ENCODE measurements at places on chromosomes 7 and 10.

- no peak for DNase-seq
These were observed 372.2 kb upstream of the NRG3 start for GRCh38 chr10:81502677-81503359.

GRCh38 chr10:3963191-3963673, 178.2 kb upstream of the KLF6 start:
- no peak for DNase-seq

DNA sequence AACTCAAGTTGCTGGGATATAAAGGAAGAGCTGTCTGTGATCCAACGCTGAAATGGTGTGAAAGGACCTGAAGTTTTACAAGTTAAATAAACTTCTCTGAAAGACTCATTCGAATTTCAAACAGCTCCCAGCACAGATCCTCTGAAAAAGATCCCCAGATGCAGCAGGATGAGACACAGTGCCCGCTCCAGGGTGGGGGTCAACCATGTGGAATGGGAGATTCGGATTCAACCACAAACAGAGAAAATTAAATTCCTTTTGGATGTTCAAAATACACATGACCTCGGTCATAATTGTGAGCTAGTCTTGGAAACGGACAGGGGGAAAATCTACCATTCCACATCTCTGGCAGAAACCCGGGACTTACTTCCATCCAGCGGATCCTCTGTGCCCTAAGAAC, 119.6 kb downstream of the PRKAG2 start:
- DNase-seq, result peak; percentile 35

DNA sequence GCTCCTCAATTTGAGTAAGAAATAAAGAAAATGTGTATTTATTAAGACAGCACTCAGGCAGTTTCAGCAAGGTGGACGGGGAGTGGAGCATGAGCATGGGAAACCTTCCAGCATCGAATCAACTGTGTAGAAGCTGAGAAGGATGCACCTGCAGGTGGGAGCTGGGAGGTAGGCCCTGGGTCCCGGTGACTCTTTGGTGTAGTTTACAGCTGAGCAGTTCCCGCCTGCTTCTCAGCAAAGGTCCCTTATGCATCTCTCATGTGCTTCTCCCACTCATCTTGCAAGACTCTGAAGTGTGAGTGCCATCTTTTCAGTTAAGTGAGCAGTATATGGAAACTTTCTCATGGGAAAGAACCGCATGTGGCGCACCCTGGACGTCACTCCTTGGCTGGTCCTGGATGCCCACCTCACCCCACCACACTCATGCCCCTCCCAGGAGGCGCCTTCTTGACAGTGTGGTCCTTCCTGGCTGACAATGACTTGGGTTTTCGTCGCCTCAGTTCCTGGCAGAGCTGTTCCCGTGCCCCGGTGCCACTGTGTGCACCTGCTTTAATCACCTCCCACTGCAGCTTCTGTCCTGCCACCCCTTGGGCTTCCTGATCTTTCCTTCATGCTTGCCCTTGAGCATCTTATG, 19.8 kb upstream of the PURB start:
- DNase-seq, result no peak

DNA sequence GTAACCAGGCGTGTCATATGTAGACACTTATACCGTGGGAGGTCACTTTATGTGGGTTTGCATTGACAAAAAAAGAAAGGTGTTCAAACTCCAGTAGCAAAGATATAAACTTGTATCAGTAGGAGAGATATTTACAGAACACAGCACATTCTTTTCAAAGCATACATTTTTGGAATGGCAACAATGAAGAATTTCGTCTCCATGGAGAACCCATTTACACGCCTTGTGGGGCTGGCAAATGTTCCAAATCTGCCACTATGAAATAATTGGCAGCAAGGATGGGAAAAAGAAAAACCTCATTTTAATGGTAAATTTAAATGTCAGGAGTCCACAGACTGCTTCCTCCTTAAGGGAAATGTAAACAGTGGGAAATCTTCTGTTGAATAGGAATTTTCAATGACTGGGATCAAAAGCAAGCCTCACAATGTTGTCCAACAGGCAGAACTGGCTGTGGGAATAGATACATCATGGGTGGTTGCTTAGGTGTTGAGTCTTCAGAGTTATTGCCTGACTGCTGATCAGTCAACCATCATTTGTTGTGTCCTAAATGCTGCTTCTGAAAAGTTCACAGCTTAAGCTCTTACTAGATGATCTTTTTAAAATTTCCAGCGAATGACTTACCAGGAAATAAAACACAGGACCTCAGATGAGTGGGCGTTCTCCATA, 256.6 kb upstream of the SEMA3C start:
- DNase-seq, result no peak

DNA sequence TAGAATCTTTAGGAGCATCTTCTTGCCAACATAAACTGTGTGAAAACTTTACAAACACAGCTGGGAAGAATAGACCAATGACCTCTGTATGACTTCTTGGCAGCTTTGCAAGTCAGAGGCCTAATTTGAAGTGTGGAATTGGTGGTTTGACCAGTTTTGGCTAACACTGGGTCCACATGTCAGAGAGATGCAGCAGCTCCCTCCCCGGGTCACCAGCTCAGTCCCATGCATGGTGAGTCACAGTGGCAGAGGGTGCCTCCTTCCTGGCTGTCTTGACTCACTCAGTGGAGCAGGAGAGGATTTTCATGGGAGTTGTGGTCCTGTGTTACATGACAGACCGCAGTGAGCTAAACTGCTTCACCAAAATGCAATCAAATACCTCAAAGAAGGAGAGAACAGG, 8.2 kb upstream of the STARD3NL start:
- peak; percentile 94 for DNase-seq

GRCh38 chr7:82021036-82021435, 251.2 kb upstream of the HGF start:
- no peak for DNase-seq

GRCh38 chr10:120426306-120426705, 30.7 kb upstream of the PLPP4 start:
- DNase-seq, result no peak

DNA sequence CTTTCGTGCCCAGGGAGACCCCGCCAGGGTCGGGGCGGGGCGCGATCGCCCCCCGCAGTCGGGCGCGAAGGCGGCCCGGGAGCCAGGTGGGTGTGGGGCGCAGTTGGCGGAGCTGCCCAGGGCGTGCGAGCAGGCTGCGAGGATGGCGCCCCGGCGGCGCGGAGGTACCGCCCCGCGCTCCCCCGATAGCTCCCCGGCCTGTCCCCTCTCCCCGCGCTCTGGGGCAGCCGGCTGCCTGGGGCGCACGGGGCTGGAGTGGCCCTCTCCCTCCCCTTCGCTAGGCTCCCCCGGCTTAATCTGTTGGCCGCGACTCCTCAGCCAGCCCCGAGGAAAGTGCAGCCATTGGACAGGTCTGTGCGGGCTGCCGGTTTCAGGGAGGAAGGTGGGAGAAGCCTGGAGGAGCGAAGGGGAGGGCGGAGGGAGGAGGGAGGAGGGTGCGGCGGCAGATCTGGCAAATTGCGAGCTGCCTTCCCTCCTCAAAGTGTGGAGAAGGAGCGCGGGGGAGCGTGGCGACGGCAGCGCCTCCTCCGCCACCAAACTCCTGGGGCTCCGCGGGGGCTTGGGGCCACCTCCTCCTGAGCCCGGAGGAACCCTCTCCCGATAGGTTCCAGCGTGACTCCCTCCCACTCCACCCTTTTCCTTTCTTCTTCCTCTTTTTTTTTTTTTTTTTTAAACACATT, 361 bp upstream of the PLXDC2 start:
- peak; percentile 24 for DNase-seq

- no peak for DNase-seq
These were observed 77.2 kb downstream of the KIAA1549 start for GRCh38 chr7:138903859-138904435.

GRCh38 chr10:24866604-24867583, 85.5 kb downstream of the PRTFDC1 start:
- DNase-seq, result peak; percentile 76

GRCh38 chr7:80770675-80771081, 132.2 kb downstream of the CD36 start:
- DNase-seq, result no peak

GRCh38 chr10:48806342-48806741, 121.7 kb downstream of the WDFY4 start:
- no peak for DNase-seq

GRCh38 chr7:154744256-154744860, 258.6 kb downstream of the PAXIP1 start:
- DNase-seq, result no peak

GRCh38 chr7:1151653-1152425, 8.2 kb downstream of the ZFAND2A start:
- DNase-seq, result no peak

DNA sequence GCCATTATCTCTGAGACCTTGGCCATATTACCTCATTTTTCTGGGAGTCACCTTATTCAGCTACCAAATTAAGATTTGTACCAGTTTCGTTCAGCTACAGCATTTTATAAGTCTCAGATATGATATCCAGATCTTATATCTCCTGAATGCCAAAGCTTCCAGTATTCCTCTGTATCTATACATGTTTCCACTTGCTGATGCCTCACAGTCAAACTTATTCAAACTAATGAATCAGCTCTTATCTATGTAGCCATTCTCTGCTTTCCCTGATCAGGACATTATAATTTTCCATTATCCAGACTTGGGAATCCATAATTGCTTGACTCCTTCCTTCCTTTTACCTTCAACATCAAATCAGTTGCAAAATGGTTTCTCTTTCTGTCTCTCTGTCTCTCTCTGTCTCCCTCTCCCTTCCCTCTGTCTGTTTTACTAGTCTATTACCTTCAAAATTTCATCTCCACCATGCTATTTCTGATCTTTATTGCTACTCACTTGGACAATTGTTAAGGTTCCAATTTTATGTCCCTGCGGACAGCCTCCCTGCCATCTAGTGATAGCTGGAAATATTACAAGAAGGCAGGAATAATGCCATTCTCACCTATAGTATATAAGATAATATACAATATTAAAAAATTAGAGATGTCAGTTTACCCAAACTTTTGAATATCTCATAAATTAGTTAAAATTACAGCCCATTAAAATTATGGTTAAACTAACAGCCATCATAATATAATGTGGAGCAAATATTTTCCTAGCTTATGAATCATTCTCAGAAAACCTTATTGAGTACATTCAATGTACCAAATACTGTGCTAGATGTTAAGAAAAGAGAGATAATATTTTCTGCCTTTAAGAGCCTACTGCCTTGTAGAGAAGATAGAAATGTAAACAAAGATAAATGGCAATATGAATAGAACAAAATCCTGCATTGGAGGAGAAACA, 89.8 kb downstream of the PCLO start:
- peak; percentile 22 for DNase-seq

DNA sequence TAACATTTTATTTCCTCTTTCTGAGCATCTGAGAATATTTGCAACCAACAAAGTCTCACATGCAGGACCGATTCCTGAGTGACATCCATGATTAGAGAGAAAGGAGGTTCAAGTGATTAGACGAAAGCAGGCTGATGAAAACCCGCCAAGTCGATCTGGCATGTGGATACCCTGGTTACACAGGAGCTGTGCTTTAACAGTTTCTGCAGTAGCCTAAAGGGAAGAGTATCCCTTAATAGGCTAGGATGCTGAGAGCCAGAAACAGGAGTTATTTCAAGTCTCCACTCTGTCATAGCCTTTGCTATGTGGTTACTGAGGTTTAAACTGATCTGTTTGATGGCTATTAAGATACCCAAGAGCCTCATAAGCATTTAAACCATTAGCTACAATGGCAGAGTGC, 82.5 kb downstream of the PRKCQ start:
- no peak for DNase-seq

- DNase-seq, result peak; percentile 69
These were observed at the start of gene PALD1 for GRCh38 chr10:70478191-70479164. PALD1 (plus strand) TSS chr10:70478767; CDS start chr10:70525952, 47,185 bp downstream.

DNA sequence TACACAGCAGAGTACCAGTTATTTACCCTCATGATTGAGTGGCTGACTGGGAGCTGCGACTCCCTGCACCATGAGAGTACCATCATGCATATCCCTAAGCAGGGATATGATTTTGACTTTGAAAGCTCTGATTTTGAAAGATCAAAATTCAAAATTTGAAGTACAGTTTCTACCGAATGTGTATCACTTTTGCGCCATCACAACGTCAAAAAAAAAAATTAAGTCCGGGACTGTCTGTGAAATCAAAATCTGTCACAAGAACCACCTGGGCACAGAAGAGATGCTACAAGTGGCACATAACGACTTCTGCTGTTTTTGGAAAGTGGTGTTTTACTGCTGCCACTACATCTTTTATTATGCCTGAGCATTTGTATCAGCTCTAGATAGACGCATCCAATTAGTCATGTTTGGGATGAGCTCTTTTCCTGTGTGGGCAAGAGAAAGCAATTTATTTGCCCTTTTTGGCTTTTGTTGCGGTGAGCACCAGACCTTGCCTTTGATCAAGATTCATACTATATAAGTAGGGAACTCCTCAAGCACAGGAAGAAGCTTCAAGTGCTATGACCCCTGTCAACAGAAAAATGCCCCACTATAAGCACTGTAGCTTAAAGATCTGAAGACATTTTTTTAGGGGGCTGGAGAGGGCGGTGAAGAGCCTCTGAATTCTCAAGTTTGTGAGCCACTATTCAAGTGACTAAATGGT, 10.7 kb downstream of the MTPN start:
- no peak for DNase-seq

DNA sequence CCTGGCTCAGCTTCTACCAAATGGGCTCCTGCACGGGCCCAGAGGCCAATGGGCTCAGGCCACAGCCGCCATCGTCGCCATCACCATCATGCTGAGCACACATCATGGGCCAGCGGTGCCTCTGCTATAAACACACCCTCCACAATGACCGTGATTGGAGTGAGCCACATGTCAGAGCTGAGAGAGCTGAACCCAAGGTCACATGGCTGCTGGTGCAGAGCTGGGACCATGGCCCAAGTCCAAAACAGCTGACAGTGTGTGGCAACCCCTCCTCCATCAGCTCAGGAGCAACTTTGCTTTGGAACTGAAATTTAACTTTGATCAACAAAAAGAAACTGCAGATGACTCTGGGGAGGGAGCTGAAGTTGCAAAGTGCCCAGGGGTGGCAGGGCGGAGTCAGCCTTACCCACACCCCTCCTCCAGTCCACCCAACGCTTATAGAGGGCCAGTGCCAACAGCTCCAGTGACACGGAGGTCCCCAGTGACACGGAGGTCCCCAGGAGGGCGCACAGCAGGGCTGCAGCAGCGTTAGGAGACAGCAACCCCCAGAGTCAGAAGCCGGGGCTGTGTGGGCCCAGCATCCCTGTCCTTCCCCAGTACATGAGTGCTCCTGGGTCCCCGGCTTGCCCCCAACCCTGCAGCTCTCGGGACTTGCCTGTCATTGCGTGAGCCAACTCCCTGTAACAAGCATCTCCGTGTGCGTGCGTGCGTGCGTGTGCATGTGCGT, 249.6 kb downstream of the ELFN1 start:
- peak; percentile 48 for DNase-seq

GRCh38 chr7:100942045-100942774, 7.1 kb upstream of the MUC3A start:
- DNase-seq, result peak; percentile 55

DNA sequence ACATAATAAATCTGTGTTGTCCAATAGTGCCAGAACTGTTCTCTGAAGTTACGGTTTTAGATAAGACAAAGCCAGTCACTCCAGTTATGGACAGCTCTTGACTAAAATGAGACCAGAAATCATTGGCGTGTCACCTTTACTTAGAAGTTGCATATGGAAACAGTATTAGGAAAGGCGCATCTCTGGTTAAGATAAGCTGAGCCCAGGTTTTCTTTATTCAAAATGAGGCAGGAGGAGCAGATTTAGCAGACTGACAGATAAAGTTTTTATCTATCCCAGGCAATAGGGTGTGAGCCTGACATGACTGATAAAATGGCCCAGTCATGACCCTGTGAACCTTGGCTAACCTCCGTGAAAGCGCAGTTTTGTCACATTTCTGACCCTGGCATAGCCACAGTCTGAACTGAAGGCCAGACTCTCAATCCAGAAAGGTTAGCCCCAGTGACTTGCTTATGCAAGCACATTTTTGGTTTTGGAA, 4.2 kb downstream of the CYP26A1 start:
- DNase-seq, result no peak

All from foreskin fibroblast (primary cell).